H54 (cell line): ENCODE measurements at places on chromosomes 1 and 21.

- no peak for DNase-seq
Observed at GRCh38 chr1:26450908-26451307, 18.8 kb downstream of the DHDDS start.

DNA sequence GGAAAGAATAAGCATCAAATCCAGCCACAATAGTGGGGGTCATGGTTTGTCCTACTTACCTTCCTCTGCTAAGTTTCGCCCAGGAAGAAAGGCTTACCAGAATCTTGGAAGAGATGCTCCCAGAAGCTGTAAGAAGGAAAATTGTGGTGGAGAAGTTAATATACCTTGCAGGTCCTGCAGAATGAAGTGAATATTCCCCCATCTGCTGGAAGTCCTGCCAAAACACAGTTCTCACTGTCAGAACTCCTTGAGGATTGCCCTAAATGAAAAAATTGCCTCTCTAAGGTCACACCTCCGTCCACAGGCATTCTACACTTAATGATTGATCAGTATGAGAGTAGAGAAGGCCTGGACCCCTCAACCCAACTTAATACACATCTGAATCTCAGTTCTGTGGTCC lies 78.4 kb upstream of the RGS21 start:
- DNase-seq = no peak

DNA sequence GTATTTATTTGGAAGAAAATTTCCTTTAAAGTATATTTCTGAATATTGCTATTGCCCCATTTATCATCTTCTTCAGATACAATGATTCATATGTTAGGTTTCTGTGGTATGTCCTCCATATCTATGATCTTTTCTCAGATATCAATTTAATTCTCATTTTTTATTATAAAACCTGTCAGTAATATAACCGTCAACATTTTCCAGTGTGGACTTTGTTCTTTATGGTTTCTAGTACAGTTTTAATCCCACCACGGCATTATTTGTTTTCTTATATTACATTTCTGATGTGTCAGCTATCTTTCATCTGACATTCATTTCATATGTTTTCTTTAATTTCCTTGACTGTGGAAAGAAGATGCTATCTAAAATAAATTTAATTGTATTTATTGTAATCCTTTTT lies 97.9 kb downstream of the PLPPR5 start:
- no peak for DNase-seq

- DNase-seq = no peak
Observed at GRCh38 chr1:157141212-157141855, 3.1 kb upstream of the ETV3 start.

DNA sequence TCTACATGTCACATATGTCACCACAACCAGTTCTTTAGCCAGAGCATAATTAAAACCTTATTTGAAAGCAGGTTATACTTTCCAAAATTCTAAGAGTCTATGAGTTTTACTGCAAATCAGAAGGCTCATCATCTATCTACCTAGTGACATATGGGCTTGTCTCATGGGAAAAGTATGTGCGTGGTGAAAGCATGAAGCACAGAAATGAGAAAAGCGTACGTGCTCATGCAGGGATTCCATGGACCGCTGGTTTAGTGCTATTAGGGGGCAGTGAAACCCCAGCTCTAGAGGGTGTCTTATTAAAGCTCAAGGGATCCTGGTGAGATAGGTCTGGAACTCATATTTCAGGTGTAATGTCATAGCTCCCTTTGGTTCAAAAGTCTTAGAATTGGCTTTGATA lies 50.2 kb downstream of the FAM163A start:
- no peak for DNase-seq

GRCh38 chr1:194309697-194310096 lies 1123.3 kb upstream of the B3GALT2 start:
- DNase-seq = no peak

GRCh38 chr1:9473032-9473807 lies 66.0 kb upstream of the SLC25A33 start:
- DNase-seq = peak; percentile 92

DNA sequence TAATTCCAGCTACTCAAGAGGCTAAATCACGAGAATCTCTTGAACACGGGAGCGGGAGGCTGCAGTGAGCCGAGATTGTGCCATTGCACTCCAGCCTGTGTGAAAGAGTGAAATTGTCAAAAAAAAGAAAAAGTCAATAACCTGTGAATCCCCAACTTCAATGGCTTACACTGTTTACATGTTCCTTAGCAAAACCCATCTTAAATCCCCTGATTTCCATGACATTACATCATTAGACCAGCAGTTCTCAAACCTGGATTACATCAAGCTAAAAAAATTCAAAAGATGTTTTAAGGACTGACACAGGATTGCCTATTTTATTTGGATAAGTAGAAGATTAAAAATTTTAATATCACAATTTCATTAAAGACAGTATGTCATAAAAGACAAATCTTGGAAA lies 12.4 kb downstream of the GPBP1L1 start:
- DNase-seq = no peak

DNA sequence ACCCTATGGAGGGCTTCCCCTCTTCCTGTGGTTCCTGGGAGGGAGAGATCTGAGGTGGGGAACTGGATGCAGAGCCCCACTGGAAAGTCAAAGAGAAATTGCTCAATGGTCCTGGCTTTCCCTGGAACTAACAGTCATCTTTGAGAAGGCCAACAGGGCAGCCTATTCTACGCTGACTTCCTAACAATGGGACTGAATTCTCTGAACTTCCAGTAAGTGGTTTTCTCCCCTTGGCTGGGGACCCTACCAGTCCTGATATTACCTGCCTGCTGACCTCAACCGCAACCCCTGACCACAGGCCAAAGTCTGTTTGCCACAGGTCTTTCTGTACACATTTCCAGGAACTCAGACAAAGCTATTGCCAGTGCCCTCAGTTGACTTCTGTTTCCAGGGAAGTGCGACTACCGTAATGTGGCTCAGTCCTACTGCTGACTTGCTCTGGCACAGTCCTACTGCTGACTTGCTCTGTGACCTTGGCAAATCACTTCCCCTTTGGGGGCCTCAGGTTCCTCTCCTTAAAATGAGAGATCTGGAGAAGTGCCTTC lies 55.3 kb downstream of the C8B start:
- no peak for DNase-seq

GRCh38 chr1:232765542-232765941 lies 39.7 kb upstream of the MAP10 start:
- DNase-seq = no peak
